NCI-H1105 (cell line): ENCODE measurements at places on chromosomes 5 and 9.

DNA sequence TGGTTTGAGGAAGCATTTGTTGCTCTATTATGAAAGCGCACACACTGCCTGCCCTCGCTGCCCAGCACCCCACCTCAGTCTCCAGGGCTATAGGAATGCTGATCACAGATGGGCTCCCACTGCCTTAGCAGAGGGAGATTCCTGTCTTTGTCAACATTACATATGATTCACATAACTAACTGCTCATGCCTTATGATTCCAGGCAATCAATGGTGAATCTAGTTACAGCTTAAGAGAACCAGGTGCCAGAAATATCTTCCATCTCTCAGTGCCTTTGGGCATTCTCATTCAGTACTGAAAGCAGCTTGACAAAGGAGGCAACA lies 458.9 kb upstream of the C9orf72 start:
- no peak for DNase-seq

DNA sequence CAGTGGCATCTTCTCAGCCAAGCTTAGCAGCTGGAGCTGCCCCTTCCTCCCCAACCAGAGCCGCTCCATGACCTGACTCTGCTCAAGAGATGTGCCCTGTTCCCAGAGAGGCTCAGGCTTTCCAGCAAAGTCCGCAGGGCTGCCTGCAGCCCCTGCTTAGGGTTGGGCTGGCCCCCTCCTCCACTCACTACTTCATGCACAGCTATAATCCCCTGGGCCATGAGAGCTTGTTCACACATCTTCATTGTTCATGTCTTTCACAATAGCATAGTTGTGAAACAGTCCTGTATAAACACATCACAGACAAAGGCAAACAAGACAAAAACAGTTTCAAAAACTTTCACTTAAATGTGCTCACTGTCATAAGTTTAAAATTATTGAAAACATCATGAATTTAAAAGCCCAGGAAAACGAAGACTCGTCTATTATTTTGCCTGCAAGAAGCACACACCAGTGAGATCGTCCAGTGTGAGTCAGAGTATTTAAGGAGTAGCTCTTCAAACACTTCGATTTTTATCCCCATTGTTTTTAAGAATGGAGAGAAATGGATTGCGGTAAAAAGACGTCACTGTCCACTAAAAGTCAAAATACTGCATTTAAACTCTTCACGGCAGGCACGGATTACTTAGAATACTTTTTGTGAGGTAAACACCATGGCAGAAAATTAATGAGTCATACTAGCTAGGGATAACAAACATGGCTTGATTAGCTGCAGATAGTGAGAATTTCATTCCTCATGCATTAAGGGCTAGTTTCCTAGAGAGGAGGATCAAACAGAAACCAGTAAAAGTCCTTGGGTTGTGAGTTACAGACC lies 40.7 kb upstream of the S1PR3 start:
- DNase-seq: no peak

- no peak for DNase-seq
These were observed 85.8 kb downstream of the LPAR1 start for GRCh38 chr9:110952540-110952859.

DNA sequence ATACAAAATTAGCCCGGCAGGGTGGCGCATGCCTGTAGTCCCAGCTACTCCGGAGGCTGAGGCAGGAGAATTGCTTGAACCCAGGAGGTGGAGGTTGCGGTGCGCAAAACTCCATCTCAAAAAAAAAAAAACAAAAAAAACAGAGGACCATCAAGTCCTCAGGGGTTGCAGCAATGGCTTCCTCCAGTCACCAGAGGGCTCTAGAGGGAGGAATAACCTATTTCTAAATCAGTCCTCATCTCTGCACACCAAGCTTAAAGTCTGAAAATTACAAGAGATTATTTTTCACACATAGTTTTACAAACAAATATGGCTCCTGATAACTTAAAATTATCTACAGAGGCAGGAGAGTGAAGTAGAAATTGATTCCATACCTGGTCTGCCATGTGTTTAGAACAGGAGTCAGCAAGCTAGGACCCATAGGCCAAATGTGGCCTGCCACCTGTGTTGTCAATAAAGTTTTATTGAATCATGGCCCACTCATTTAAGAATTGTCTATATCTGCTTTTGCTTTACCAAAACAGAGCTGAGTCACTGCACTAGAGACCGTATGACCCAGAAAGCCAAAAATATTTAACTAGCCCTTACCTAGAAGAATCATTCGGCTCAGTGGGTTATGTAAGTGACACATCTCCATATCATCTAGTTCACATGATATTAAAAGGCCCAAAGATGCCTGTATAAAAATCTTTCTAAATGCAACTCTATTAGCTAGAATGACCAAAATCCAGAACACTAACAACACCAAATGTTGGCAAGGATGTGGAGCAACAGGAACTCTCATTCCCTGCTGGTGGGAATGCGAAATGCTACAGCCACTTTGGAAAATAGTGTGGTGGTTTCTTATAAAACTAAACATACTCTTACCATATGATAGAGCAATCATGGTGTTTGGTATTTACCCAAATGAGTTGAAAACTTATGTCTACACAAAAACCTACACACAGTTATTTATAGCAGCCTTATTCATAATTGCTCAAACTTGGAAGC lies 207.7 kb downstream of the FRMD3 start:
- no peak for DNase-seq

DNA sequence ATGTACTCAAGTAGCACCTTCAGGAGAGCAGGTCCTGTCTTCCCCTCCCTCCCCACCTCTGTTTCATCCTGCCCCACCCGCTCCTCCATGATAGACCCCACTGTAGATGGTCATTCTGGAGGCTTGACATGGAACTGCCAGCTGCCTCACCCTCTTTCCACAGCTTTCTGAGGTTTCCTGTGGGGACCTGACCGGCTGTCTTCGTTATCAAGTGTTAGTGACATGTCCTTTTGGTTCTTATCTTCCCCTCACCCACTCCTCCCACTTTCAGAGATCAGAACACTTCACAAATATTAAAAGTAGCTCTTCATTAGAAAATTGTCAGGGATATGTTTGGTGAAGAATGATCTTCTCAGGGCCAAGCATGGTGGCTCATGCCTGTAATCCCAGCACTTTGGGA lies 52.7 kb downstream of the MEGF10 start:
- no peak for DNase-seq

DNA sequence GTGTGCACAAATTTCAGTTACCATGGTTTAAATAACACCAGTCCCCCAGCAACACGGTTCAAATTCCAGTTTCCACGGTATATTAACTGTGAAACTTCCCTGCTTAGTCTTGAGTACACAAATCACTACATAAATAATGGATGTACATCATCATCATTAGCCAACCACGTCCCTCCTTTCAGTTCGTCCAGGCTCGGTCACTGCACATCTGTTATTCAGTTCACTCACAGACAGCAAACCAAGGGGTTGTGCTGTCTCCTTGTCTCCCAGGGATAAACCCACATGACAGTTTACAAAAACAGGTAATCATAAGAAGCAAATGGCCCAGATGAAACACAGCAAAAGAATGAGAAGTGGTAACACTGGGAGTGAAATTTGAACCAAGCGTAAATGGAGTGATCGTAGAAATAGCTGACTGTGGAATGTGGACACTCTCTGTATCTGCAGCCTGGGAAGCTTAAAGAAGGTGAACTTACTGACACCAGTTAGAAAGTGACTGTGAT lies 61.0 kb upstream of the RAD23B start:
- DNase-seq: no peak

GRCh38 chr9:114953959-114954358 lies 23.6 kb upstream of the TNFSF8 start:
- DNase-seq: no peak
